ENCODE measurements at places on chromosomes 1 and 21.
A peak's percentile ranks its signal among the peaks of the same experiment; 100 is the strongest.

DNA sequence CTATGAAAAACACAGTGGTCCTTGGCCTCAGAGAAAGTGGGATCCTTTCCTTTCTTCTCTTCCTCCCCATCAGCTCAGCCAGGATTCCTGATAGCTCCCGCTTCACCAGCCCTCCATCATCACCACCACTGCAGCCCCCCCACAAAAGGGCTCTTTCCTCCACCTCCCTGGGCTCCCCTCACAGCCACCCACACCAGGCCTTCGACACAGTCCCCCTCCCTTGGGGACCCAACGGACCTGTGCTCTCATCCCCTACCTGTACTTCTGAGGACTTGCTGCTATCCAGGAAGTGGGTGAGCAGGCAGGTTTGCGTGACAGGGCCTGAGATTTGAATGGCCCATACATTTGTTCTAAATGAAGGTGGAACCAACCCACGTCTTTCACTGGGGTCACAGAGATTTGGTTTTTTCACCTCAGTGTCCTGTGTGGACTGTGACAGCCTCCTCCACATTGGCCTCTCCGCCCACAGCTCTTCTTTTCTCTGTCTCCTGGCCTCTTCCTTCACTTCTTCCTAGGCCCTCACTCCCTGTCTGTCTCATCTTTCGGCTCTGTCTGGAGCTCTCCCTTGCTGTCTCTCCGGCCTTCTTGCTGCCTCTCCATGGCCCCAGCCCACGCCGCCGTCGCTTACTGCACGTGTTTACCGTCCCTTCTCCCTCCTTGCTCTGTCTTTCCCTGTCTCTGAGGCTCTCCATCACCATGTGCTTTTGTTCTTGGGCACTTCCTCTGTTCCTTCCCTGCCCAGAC is 238.6 kb downstream of the FOXD2 start:
- no peak for DNase-seq

DNA sequence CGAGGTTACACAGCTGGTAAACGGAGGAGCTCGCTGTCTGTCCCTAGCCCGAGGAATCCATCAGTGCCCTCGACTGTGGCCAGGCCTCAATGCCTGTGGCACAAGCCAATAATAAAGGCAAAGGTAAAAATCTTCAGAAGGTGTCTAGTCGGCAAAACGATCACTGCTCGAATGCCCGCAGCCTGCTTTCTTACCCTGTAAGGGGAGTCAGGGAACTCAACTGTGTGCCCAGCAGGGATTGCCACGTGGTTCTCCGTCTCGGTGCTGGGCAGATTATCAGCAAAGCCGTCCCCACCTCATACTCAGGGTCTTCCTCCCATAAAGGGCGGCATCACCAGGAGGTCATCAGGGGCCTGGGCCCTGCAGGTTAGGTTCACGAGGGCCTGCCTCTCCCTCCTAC is 103.4 kb downstream of the PAX7 start:
- DNase-seq, result no peak

GRCh38 chr1:17282836-17283235 is 25.2 kb upstream of the PADI4 start:
- DNase-seq, result no peak

DNA sequence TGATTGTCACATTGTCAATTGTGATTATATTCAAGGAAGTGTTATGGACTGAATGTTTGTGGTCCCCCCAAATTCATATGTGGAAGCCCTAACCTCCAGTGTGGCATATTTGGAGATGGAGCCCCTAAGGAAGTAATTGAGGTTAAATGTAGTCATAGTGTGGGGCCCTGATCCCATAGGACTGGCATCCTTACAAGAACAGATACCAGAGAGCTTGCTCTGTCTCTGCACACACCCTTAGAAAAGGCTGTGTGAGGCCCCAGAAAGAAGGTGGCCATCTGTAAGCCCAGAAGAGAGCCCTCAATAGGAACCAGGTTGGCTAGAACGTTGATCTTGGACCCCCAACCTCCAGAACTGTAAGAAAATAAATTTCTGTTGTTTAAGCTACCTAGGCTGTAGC is 28.1 kb downstream of the VANGL1 start:
- no peak for DNase-seq

DNA sequence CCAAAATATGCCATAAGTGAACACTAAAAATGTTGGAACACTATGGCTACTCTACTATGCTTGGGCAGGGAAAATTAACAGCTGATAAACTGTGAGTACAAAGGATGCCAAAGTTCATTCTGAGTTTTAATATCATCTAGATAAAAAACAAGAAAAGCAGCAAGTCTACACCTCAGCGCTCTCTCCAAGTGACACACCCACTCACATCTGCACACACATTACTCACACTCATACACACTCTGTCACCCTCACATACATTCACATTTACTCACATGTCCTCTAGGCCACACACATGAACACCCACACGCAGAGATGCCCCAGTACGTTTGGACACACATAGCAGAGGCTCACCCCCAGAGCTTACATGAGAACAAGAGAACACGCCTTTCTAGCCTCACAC is 87.3 kb upstream of the RAB4A start:
- DNase-seq, result no peak

DNA sequence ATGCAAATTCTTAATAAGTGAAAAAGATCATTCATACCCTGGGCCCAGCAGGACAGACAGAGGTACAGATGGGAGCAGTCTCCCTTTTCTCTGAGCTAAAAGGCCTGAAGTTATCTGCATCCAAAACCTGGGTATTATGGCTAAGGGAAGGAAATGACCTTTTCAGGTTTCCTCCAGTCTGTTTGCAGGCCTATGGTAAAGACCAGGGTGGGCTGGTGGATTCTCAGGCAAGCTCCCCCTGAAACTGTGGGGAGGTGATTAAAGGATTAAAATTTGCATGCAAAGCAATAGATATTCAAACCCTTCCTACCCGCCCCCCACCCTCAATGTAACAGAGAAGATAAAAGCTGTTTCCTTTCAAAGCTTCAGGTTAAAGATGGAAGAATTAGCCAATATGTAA is 471.8 kb upstream of the RUNX1 start:
- no peak for DNase-seq

GRCh38 chr1:45141247-45142003 is 65.0 kb downstream of the ZSWIM5 start:
- DNase-seq, result no peak

- no peak for DNase-seq
Measured at GRCh38 chr1:41683681-41684500, 199.4 kb upstream of the EDN2 start.

DNA sequence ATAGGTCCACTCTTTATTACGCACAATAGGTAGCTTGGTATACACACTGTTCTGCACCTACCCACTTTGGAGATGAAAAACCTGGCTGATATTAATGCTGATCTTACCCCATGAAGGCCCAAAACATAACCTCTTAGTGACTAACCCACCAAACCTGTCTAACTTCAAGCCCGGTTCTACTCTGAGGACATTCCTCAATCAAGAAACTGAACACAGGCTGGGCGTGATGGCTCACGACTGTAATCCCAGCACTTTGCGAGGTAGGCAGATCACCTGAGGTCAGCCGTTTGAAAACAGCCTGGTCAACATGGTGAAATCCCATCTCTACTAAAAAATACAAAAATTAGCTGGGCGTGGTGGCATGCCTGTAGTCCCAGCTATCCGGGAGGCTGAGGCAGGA is 50.5 kb downstream of the EYA3 start:
- DNase-seq, result no peak

DNA sequence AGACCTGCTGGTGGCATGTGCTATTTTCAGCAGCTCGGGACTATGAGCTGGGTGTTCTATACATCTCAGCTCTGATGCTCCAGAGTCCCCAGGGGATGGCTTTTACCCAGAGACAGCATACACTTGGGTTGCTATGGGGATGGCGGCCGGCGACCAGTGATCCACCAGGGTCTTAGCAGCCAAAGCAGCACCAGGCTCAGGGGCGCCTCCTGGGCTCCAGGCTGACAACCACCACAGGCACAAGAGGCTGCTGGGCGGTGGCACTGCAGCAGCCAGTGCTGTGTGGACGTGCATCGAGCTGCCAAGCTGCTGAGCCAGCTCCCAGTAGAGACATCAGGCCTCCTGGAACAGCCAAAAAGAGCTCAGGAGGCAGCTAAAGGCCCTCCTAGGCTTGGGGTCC is 37.6 kb upstream of the CLSTN1 start:
- no peak for DNase-seq

GRCh38 chr1:99180343-99180808 is 83.9 kb upstream of the PLPPR4 start:
- peak; percentile 71 for DNase-seq

DNA sequence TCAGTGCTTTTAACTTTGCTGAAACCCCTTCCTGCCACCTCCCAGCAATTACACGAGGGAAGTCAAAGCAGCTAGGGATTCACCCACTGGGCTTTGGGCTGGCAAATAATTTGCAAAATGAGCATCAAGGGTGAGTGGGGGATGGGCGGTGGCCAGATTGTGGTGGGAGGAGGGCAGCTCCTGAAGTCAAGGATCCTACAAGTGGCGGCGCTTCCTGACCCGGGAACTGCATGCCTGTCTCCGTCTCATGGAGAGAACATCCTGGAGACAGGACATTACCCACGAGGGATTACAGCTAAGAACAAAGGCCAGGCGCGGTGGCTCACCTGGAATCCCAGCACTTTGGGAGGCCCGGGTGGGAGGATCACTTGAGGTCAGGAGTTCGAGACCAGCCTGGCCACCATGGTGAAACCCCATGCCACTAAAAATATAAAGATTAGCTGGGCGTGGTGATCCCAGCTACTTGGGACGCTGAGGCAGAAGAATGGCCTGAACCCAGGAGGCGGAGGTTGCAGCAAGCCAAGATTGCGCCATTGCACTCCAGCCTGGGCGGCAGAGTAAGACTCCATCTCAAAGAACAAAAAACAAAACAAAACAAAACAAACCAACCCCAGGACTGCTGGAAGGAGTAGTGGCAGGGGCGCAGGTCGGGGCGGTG is 12.9 kb downstream of the TTC34 start:
- no peak for DNase-seq

GRCh38 chr1:185351734-185352466 is 34.9 kb upstream of the IVNS1ABP start:
- no peak for DNase-seq

DNA sequence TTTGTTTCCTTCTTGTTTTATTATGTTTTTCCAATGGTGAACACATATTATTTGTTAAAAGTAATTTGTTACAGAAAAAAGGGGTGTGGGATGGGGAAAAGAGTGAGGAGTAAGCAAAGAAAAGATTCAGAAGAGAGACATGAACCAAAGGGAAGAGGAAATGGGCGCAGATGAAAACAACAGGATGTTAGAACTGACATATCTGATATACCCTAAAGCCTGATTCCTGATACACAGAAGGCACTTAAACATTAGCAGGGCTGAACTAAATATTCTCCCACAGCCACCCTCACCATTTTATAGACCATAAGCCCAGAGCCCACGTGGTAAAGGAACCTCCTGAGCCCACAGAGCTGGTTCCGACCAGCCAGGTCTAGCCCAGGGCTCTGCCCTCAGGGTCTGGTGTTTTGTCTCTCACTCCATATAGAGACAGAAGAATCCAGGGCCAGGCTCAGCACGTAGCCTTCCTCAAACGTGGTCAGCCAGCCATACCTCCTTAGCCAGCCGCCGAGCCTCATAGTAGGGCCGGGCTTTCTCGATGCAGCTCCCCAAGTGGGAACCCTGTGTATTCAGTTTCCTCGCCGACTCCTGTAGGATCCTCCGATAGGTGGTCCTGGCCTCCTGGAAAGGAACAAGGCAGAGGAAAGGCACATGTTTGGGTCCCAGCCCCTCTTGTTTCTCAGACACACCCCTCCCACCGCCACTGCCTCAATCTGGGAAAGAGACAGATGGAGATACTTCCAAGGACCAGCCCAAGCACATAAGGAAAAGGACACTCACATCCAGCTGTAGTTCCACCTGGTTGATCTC is 9.5 kb downstream of the SH3BP5L start:
- no peak for DNase-seq

- no peak for DNase-seq
Measured at GRCh38 chr1:109763646-109764415, at the start of gene EPS8L3. Gene EPS8L3 (minus strand): TSS chr1:109763923. CDS start chr1:109761749, 2,174 bp downstream.

- no peak for DNase-seq
Measured at GRCh38 chr1:245365095-245366020, 210.6 kb downstream of the KIF26B start.

DNA sequence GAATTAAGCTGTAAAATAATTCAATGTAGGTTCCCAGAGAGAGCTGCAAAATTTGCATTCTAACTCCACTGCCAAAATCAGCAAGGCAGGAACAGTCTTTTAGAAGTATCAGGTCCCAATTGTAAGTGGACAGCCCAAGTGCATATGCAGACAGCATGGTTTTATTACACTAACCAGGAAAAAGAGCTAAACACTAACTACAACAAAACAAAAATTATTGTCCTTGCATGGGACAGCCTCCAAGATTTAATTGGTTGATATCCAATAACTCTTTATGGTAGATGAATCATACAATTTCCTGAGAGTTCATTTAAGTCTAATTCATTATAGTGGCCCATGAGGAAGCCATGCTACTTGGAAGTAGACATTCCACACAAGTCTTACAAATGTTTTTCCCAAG is 154.3 kb upstream of the ZNF648 start:
- DNase-seq, result no peak

GRCh38 chr1:201941420-201942128 is 4.8 kb downstream of the LMOD1 start:
- no peak for DNase-seq

DNA sequence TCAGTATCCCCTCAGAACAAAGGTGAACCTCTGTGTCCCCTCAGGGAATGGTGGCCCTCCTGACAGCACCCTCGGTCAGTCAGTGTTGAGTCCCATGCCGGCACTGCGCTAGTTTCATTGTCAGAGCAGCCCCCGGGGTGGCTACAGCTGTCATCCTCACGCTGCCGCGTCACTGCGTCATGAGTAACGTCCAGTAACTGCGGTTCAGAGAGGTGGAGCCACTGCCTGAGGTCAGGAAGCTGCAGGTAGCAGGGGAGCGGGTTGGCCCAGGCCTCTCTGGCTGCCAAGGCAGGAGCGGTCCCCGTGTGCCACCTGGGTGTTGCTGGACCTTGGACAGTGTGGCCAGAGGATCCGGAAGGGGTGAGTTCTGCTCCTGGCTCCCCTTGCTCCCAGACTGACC is 20.2 kb upstream of the WNT4 start:
- DNase-seq, result no peak

- DNase-seq, result no peak
Measured at GRCh38 chr1:170407138-170407537, 124.8 kb upstream of the GORAB start.

DNA sequence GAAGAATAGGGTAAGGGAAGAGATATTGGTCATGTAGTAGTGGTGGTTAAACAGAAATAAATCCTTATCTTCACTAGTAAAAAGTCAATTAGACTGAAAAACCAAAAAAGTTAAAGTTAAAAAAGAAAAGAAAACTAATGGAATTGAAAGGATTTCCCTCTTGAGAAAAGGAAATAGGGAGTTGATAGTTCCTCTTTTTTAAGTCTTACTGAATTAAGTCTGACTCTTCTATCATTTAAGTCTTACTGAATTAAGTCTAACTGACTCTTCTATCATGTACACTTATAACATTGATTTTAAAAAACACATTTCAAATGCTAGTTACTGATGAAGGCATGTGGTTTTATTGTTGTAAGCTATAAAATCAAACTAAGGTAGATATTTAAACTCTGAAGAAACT is 49.5 kb upstream of the TENT5C start:
- DNase-seq, result no peak

Measured in NCI-H2081 treated with DMSO at 0.1 percent for 48 hours (cell line).